ENCODE measurements at places on chromosomes 13 and 19.

DNA sequence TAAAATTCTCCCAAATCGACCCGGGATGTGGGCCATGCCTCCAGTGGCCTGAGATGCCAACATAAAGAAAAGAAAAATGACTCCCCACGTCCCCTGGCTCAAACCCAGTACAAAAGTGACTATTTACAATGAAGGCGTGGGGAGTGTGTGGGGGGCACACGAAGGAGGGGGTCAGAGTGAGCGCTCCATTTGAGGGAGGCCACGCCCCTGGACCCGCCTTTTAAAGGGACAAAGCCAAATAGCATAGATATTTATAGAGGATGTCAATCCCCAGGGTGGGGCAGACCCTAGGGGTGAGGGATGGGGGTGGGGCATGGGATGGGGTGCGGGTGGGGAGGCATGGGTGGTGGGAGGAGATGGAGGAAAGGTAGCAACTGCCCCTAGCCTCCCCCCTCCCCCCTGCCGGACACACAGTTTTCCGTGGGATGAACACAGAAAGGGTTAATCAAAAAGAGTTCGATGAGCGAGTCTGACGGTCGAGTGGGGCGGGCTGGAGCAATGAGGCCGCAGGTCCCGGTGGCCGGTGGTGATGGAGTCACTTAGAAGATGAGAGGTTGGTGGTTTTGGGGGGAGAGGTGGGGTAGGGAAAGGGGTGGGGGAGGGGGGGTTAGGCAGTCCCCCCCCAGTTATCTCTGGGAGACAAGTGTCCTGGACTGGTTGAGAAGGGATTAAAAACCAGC is 20.1 kb upstream of the NANOS2 start:
- DNase-seq = no peak

DNA sequence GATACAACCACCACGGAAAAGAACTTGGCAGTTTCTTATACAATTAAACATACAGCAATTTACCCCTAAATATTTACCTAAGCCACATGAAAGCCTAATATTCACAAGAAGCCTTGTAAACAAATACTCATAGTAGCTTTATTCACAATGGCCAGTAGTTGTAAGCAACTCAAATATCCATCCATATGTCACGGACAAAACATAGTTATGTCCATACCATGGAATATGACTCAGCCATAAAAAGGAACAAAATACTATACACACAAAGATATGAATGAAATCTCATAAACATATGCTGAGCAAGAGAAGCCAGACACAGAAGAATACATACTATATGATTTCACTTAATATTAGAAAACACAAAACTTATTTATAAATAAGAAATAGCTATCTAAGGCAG is 12.9 kb downstream of the PSPC1 start:
- no peak for DNase-seq

DNA sequence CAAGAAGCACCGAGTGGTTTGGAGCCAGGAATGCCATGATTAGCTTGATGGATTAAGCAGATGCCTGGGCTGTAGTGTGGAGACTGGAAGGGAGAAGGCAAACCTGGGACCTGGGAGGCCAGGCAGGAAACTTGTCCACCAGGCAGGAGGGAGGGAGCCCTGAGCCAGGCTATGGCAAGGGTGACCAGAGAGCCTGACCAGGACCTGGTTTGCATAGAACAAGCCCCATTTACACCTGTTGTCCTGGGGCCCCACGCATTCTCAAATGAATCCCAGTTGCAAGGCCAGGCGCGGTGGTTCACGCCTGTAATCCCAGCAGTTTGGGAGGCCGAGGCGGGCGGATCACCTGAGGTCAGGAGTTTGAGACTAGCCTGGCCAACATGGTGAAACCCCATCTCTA is 50.2 kb upstream of the LATS2 start:
- DNase-seq = no peak

- no peak for DNase-seq
Measured at GRCh38 chr13:113252516-113253095, 43.2 kb downstream of the CUL4A start.

GRCh38 chr13:105908586-105908985 is 626.9 kb downstream of the EFNB2 start:
- no peak for DNase-seq

GRCh38 chr19:3227054-3227626 is 2.7 kb downstream of the CELF5 start:
- no peak for DNase-seq

DNA sequence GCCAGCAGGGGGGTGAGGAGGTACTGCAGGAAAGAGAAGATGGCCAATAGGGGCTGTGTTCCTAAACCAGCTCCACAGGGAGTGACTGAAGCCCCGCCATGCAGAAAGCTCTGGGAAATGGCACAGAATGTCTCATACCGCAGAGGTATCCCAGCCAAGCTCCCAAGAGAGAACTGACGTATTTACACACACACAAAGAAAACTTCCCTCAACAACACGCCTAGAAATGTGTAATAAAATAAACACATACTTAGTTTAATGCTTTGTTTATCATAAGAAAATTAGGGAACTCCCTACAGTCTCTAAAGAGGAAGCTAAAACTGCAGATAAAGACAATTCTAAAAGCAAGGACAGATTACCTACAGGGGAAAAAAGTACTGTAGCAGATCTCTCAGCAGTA is 40.0 kb downstream of the ESD start:
- no peak for DNase-seq

DNA sequence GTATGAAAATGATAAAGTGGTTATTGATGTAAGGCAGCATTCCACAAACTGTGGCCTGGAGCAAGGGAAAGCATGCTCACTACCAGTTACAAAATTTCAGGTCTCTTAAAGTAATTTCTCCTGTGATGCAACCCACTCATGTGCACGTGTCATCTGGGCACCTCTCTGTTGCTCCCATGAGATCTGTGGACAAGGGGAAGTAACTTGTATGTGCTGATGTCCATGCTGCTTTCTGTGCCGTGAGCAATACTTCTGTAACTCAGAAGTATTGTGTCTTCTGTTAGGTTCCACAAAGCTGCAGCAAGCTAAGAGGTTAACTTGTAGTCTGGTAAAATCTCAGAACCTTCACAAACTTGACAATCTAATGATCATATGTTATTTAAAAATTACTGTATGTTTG is 930.0 kb upstream of the SLITRK6 start:
- no peak for DNase-seq

- no peak for DNase-seq
Measured at GRCh38 chr13:30934381-30934780, 1.9 kb downstream of the TEX26 start.

DNA sequence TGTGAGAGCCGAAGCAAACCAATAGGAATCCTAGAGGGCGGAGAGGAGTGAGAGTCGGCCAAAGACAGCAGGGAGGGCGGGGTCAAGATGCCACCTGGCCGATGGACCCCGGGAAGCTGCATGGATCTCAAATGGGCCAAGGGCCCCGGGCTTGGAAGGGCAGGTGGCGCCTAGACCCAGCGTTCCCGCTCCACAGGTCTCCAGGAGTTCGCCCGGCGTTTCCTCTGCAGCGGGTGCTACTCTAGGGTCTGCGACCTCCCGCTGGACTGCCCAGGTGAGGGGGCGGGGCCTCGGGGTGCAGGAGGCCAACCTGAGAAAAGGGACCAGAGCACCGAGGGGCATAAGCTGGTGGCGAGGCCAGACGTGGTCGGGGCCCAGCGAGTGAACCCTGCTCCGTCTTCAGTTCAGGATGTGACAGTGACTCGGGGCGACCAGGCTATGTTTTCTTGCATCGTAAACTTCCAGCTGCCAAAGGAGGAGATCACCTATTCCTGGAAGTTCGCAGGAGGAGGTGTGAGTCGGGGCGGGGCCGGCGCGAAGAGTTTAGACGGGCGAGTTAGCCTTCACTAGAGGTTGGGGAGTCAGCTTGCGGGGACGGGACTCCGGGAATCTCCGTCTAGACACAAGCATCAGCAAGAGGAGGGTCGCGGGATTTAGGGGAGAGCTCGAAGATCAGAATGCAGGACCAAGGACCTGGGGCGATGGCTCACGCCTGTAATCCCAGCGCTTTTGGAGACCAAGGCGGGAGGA is 9.9 kb downstream of the SPACA6 start:
- no peak for DNase-seq

GRCh38 chr13:92461402-92461801 is 765.2 kb upstream of the GPC6 start:
- no peak for DNase-seq

- DNase-seq = peak; percentile 67
Measured at GRCh38 chr19:53813996-53814395, 10.1 kb downstream of the NLRP12 start.

DNA sequence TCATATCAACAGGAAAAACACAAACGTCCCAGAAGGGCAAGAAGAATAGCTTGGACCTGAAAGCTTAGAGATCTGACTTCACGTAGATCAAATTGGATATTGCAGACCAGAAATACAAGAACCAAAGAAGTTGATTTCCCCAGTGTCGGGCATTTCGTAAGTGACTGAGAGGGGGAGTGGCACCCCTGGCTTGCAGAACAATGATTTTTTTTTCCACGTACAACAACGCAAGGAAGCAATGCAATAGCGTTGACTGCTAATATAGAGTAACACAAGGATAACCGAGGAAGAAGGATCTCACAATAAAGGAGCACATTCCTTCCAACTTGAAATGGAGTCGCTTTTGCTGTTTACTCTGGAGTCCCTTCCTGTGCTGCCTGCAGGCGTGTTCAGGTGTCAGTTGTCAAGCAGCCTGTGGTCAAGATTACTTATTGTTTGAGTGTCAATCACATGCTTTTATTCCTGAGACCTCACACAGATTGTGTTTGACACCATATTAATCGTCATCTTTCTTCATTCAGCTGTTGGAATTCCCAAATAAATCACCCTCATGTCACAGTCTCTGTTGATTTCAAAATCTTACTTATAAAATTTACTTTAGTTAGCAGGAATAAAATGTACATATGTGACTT is 139.4 kb downstream of the FREM2 start:
- DNase-seq = no peak

GRCh38 chr19:33778089-33778791 is 18.4 kb upstream of the KCTD15 start:
- DNase-seq = no peak

- no peak for DNase-seq
Measured at GRCh38 chr19:11044431-11044830, 44.8 kb upstream of the LDLR start.

- DNase-seq = no peak
Measured at GRCh38 chr13:39407138-39407537, 195.9 kb downstream of the LHFPL6 start.

- no peak for DNase-seq
Measured at GRCh38 chr13:99281811-99282263, 23.7 kb upstream of the GPR18 start.

GRCh38 chr13:105165449-105166125 is 1369.9 kb downstream of the EFNB2 start:
- no peak for DNase-seq

GRCh38 chr19:2034729-2035589 is 16.1 kb downstream of the MKNK2 start:
- DNase-seq = no peak

DNA sequence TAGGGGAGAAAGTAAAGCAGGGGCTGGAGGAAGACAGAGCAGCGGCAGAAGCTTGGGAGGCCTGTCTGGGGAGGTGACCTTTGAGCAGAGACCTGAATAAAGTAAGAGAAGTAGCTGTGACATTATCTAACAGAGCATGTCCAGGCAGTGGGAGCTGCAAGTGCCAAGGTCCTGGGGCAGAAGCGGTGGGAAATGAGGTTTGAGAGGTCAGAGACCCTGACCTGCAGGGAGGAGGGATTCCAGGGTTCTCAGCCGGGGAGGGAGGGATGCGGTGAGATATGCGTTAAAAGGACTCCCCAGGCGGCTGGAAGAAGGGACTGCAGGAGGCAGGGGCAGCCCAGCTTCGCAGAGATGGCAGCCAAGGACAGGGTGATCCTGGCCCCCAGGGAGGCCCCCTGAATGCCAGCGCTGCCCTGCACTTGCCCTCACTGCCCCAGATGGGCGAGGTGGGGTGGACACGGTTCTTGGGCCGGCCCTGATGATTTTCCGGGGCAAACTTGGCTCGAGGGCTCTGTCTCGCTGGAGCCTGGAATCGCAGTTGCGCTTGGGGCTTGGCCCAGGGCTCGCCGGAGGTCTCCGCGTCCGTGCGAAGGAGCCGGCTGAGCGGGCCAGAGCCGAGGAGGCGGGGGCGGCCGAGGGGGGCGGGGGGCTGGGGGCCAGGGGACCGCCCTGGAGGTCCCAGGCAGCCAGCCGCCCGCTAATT is 3.2 kb downstream of the CRLF1 start:
- DNase-seq = no peak

GRCh38 chr19:38736036-38736412 is 8.2 kb downstream of the CAPN12 start:
- no peak for DNase-seq

DNA sequence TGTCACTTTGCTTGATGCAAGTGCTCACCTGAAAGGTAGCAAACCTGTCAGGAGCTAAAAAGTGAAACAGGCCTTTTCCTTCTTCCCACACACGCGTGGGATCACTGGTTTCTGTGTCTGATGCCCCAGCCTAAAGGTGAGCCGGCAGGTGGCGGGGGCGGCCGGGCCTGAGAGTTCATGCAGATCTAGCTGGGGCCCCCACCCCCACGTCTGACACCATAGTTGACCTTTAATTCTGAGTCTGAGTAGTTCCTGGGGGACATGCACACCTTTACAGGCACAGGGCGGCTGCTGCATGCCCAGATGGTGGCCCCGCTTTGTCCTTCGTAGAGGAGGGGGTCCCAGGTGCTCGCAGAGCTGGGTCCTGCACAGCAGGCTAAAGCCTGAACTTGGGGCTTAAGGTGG is 345.3 kb downstream of the TEX29 start:
- no peak for DNase-seq

DNA sequence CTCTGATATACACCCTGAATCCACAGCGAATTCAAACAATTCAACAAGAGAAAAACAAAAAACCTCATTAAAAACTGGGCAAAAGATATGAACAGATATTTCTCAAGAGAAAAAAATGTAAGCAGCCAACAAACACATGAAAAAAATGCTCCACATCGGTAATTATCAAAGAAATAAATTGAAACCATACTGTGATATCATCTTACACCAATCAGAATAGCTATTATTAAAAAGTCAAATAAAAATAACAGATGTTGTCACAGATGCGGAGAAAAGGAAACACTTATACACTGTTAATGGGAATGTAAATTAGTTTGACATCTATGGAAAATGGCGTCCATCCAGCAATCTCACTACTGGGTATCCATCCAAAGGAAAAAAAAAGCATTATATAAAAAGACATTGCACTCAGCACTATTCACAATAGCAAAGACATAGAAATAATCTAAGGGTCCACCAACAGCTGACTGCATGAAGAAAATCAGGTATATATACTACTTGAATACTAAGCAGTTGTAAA is 1495.0 kb upstream of the PCDH20 start:
- no peak for DNase-seq

DNA sequence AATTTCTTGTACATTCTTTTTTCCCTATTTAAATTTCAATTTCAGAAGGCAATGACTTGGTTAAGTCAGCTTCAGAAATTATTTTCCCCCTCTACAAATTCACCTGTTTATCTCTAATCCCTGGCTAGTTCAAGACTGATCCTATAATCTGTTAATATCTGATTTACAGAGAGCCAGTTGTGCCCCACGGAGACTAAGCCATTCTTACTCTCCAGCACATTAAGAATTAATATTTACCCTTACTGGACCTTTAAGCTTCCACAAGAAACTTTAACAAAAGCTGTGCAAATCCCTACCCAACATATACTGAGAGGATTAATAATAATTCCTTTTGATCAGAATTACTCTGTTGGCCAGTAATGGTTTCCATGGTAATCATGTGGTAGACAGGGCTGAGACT is 786.2 kb downstream of the PCDH9 start:
- no peak for DNase-seq
